Kidney (tissue), 22 donors: ENCODE measurements at places on chromosomes 2 and 18.

DNA sequence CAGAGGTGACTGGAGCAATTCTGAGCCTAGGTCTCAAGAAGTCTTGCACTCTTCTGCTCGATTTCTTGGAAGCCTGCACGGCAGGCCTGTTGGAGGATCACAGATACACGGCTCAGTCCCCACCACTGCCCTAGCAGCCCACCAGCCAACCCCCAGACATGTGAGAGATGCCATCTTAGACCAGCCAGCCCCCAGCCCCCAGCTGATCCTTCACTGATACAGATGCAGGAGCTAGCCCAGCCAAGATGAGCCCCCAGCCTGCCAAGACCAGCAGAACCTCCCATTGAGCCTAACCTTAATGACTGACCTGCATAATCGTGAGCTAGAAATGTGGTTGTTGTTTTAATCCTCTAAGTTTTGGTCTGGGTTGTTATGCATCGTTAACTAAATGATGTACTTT, 47.5 kb downstream of the INHBB start:
- DNase-seq = no peak

- DNase-seq = no peak
These were observed 43.0 kb downstream of the MALT1 start for GRCh38 chr18:58714259-58714658.

DNA sequence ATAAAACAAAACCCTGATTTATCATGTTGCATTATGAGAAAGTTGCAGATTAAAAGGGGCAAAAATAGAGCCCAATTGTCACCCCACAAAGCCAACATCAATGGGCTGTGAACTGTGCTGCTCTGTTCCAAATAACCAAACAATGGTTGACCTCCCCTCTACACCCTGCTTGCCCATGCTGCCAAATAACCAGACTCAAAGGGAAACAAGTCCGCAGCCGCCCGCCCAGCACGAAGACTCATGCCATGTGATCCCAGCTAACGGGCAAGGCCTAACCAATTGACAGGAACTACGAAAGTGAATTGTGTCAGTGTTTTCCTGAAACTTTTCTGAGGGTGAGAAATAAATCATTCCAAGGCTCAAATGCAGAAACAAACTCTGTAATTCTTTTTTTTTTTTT, 97.9 kb upstream of the RIOK3 start:
- no peak for DNase-seq

DNA sequence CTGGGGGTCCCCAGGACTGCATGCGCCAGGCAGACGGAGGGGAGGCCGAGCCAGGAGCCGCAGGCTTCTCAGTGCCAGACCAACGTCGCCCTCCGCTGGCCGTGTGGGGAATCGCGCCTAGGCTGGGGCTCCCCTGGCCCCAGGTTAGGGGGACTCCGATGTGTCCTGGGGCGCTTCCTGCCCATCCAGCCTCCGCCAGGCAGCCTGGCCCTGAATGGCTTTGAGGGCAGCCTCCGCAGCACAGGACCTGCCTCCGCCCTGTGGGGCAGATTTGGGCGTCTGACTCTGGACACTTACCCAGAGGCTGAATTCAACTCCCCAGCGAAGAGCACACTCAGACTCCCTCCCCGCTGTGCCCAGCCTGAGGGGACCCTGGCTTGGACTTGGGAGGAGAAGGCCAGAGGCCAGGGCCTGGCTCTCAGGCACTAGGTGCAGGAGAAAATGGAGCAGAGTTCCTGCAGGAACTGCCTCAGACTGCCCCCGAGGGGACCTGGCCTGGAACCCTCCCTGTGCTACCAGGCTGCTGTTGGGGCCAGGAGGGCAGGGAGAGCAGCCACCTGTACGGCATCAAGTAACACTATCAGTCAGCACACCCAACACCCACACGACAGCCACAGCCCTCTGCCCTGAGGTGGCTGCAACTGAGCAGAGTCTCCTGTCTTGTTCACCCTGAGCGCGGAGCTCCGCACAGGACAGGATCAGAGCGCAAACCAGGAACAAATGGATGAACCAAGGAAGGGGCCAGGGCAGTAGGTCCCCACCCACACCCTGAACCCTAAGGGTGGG, 597 bp upstream of the TEKT4 start:
- peak; percentile 75 for DNase-seq

- DNase-seq = no peak
These were observed 466.4 kb upstream of the CWC22 start for GRCh38 chr2:180473456-180473855.

DNA sequence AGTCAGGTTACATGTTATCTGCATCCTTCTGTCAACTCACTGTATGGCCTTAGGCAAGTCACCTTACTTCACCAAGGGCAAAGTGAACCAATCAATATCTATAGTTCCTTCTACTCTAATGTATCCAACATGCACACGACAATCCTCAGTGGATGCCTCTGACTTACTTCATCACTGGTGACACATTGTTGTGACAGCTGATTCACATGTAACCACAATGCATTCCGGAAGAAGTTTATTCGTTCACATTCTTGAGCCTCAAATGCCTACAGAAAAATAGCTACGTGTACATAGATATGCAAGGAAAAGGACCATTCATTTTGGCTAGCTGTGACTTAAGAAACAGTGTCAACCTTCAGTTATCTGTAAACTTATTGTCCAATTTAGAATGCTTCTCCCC, 26.3 kb upstream of the EPG5 start:
- no peak for DNase-seq

GRCh38 chr2:239583171-239583878, 182.5 kb upstream of the HDAC4 start:
- no peak for DNase-seq

- DNase-seq = no peak
These were observed 89.5 kb downstream of the CALCRL start for GRCh38 chr2:187358531-187358930.

GRCh38 chr2:184598316-184599053, at the start of gene ZNF804A:
TSS of gene ZNF804A (plus strand) at chr2:184598529. CDS start at chr2:184598960, 431 bp downstream.
- peak; percentile 84 for DNase-seq

DNA sequence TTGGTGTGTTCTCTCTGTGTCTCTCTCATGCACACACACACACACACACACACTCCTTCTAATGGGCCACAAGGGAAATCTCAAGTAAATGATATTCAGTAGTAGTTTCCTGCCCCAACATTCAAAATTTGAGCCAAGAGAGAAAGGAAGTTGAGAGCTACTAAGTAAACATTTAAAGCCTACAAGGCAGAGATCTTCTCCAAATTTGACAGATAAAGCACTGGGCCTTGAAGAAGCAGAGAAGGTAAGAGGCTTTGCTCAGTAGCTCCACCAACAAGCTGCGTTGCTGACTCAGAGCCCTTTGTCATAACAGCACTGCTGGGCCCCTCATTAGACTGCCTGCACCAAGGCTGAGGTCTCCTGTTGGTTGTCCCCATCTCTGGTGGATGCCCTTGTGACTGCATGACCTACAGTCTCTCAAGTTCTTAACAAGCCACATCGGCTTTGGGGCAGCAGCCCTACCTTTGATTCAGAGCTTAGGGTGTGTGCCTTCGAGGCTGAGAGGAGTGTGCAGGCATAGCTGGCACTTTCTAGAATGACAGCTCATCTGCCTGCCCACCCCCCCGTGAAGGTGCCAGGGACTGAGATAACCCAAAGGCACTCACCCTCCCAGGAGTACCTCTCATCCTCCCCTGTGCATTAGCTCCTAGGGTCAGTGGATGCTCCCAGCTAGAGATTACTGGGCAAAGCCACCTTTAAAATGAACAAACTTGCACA, 32.3 kb upstream of the NEB start:
- DNase-seq = no peak

- DNase-seq = no peak
These were observed 468.0 kb upstream of the SPHKAP start for GRCh38 chr2:228649447-228649846.

DNA sequence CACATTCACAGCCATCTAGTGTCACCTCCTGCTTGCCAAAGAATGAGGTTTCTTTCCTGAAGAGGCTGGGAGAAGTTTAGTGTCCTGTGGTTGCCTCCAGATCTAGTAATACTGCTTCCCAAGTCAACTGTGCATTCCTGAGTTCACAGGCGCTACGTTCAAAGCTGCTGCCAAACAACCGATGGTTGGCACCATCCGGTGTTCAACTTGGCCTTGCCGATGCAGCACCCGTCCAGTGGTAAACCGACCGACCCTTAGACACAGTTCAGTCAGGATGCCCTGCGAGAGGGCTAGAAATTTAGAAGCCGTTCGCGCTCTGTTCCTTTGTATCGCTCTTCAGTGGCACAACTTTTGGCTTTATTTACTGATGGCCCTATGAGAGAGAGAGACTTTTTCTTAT, 28.6 kb downstream of the RMC1 start:
- DNase-seq = no peak

- DNase-seq = no peak
These were observed 364.7 kb downstream of the MBD2 start for GRCh38 chr18:53859764-53860163.

GRCh38 chr18:34841891-34842290, 131.8 kb downstream of the DTNA start:
- peak; percentile 55 for DNase-seq

- no peak for DNase-seq
These were observed 85.6 kb downstream of the EHD3 start for GRCh38 chr2:31319406-31320175.

GRCh38 chr2:163475815-163476214, 260.0 kb downstream of the FIGN start:
- no peak for DNase-seq

DNA sequence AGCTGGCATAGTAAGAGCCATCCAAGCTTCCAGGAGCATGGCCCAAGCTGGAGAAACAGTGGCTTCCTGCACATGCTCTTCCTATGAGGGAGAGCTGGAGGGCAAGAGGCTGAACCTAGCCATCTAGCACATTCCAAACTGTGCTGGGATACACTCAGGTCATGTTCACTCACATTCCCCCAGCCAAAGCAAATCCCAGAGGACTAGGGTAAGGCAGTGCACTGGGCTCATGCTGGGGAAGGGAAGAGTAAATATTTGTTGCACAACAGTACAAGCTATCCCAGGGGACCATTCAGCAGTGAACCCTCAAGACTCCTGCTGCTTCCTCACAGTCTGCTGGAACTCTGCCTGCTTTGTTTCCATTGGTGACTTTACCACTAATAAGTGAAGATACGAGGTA, 20.7 kb upstream of the GYPC start:
- DNase-seq = no peak

GRCh38 chr18:49747876-49748275, 65.5 kb downstream of the ACAA2 start:
- DNase-seq = no peak

GRCh38 chr18:2903006-2903405, 56.2 kb downstream of the EMILIN2 start:
- no peak for DNase-seq

GRCh38 chr2:174328114-174328960, 6.4 kb upstream of the SP9 start:
- peak; percentile 72 for DNase-seq

- DNase-seq = no peak
These were observed 260.4 kb downstream of the LPIN1 start for GRCh38 chr2:12006850-12007249.

DNA sequence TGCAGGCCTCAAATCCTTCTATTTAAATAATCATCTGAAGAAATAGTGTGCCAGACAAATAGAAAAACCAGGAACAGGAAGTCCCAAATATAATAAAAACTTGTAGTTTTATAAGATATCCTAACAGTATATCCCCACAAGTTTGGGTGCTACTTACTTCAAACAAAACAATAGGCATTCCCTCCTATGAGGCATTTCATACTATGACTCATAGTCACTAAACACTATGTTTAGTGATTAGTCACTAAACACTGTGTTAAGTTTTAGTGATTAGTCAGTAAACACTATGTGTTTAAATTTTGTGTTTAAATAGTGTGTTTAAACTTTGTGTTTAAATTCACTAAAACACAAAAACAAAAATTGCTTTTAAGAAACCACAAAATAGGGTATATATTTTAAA, 407.0 kb upstream of the CDH19 start:
- no peak for DNase-seq

DNA sequence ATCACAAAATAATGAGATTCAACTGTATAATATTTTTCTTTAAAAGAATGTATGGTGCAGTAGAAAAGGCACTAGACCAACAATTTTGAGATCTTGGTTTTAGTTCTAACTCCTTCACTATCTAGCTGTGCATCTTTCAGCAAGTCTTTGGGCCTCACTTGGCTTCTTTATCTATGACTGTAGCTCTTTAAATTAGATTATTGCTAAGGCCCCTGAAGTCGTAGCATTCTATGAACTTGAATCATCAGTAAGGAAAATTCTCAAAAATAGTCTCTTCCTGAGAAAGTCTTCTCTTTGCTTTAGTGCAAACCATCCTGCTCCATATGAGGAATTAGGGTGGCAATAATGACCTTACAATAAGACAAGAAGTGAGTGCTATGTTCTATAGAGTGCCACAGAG, 140.4 kb downstream of the FTCDNL1 start:
- no peak for DNase-seq

DNA sequence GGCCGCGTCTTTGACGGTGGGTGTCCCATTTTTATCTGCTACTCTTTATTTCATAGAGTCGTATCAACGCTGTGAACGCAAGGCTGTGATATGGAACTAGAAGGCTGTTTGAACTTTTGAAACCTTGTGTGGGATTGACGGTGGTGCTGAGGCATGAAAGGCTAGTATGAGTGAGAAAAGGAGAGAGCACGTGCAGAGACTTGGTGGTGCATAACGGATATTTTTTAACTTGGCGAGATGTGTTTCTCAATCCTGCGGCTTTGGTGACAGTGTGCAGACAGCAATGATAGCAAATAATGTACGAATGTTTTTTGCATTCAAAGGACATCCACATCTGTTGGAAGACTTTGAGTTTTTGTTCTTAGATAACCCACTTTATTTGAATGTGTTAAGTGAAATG, 6.2 kb downstream of the HES6 start:
- no peak for DNase-seq

- no peak for DNase-seq
These were observed 126.6 kb downstream of the ARHGEF4 start for GRCh38 chr2:130963196-130963848.

- no peak for DNase-seq
These were observed 78.4 kb downstream of the TGFA start for GRCh38 chr2:70475266-70475665.

DNA sequence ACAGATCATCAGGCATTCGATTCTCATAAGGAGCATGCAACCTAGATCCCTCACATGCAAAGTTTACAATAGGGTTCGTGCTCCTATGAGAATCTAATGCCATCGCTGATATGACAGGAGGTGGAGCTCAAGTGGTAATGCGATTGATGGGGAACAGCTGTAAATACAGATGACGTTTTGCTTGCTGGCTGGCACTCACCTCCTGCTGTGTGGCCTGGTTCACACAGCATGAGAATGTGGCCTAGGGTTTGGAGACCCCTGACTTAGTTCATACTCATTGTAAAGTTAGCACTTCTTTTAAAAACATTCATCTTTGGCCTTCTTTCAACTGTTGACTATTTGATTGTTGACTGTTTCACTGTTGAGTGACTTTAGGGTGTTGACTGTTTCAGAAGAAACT, 8.7 kb upstream of the CHMP1B start:
- no peak for DNase-seq

- no peak for DNase-seq
These were observed 458.6 kb downstream of the EIPR1 start for GRCh38 chr2:2919026-2919425.

GRCh38 chr2:204234248-204234647, 297.7 kb downstream of the ICOS start:
- no peak for DNase-seq
